ENCODE measurements at places on chromosomes 2 and 18.
A peak's percentile ranks its signal among the peaks of the same experiment; 100 is the strongest.

GRCh38 chr2:37802899-37803379 lies 122.1 kb upstream of the RMDN2 start:
- no peak for DNase-seq

- peak; percentile 13 for DNase-seq
Measured at GRCh38 chr2:159046966-159047365, 78.5 kb downstream of the TANC1 start.

- DNase-seq: no peak
Measured at GRCh38 chr2:120013597-120014223, 833 bp downstream of the EPB41L5 start.

DNA sequence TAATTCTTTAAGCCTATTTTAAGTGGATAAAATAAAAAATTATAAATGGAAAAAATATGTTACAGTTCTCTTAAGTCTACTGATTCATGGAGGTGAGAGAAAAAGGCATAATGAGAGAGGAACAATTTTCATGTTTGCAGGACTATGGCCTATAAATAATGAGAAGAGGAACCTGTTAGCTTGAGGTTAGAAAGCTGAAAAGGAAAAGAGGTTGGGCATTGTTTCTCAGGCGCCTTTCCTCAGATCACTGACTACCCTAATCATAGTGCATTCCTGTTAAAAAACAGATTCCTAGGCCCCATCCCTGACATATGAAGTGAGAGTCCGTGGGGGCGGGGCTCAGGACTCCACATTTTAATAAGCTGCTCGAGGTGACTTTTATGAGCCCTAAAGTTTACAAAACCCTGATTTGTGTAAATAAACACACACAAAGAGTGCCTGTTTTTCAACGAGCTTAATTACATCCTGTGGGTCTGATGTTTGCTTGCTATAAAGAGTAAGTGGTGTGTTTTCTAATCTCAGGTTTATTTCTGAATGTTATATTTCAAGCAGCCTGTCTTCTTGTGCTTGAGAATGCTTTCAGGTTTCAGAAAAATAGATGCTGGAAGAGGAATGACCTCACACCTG lies 335.5 kb downstream of the CLIP4 start:
- no peak for DNase-seq

DNA sequence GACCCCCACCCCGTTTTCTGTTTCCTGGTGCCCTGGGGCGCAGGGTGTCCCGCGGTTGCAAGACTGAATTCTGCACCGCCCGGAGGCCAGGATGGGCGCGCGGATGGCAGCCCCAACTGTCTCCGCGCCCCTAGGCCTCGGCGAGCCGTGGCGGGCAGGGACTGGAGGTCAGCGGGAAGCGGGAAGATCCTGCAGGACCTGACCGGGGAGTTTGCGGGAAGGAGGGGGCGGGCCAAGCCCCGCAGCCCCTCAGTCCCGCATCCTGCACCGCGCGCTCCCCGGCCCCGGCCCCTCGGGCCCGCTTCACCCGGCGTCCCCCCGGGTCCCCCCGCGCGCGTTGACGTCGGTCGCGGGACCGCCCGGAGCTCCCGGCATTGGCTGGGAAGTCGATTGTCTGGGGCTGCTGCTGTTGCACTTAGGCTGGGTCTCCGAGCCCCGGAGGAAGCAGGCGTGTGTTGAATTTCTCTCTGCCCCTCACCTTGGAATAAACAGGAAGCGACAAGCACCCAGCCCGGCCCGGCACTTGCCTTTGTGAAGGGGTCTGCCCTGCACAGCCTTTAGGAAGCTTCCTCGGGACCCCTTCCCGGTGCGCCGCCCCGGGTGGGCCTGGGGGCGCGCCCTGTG lies at the start of gene LDLRAD4:
LDLRAD4 (plus strand) TSS at position 393 of the 624 bp plus-strand sequence.
- DNase-seq: no peak

- peak; percentile 99 for DNase-seq
Measured at GRCh38 chr2:203802342-203803052, 65.1 kb upstream of the CTLA4 start.

DNA sequence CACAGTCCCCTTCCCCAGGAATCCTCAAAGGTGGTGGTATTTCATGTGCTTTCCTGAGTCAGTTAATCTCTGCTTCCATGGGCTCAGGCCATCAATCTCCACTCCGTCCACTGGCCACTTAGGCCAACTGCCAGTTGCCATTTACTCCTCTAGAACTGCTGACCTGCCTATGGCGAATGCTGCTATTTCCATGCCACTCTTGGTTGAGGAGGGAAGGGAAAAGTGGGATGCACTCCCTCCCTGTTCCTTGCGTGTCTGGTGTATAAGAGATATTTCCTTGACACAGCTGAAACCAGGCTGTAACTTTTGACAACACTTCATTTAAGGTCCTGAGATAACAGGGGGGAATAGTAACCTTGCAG lies 261.5 kb downstream of the MREG start:
- no peak for DNase-seq

GRCh38 chr2:238573916-238574315 lies 147.2 kb downstream of the ASB1 start:
- no peak for DNase-seq

GRCh38 chr2:191604154-191604553 lies 73.8 kb upstream of the NABP1 start:
- DNase-seq: no peak

DNA sequence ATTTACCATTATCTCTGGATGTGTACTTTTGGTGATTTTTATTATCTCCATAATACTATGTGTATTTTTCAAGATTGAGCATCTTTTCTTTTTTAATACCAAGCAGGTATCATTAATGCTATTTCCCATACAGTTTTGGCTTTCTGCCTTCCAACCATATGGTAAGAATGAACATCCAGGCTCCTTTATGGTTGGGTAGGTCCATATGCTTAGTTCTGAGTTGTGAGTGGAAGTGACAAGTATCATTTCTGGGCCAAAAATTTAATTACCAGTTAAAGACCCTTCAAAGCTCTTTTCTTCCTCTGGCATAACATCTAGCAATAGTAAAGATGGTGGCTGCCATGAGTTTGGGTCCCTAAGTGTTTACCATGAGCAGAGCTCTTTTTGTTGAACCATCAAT lies 4.3 kb upstream of the RBM43 start:
- no peak for DNase-seq

- DNase-seq: no peak
Measured at GRCh38 chr18:40102903-40103302, 1852.1 kb upstream of the PIK3C3 start.

DNA sequence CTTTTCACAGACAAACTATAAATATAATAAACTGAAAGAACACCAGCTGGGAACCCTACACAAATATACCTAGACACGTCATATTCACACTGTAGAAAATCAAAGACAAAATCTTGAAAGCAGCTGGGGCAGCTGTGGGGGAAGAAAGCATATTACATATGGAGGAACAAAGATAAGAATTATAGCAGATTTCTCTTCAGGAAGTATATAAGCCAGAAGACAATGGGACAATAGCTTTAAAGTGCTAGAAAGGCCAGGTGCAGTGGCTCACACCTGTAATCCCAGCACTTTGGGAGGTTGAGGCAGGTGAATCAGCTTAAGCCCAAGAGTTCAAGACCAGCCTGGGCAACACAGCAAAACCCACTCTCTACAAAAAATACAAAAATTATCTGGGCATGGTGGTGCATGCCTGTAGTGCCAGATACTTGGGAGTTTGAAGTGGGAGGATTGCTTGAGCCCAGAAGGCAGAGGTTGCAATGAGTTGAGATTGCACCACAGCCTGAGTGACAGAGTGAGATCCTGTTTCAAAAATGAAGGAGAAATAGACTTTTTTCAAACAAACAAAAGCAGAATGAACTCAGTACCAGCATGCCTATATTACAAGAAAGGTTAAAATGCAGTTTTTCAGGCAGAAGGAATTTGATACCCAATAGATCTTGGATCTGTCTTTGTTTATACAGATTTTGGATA lies 26.8 kb upstream of the ERCC3 start:
- peak; percentile 57 for DNase-seq

DNA sequence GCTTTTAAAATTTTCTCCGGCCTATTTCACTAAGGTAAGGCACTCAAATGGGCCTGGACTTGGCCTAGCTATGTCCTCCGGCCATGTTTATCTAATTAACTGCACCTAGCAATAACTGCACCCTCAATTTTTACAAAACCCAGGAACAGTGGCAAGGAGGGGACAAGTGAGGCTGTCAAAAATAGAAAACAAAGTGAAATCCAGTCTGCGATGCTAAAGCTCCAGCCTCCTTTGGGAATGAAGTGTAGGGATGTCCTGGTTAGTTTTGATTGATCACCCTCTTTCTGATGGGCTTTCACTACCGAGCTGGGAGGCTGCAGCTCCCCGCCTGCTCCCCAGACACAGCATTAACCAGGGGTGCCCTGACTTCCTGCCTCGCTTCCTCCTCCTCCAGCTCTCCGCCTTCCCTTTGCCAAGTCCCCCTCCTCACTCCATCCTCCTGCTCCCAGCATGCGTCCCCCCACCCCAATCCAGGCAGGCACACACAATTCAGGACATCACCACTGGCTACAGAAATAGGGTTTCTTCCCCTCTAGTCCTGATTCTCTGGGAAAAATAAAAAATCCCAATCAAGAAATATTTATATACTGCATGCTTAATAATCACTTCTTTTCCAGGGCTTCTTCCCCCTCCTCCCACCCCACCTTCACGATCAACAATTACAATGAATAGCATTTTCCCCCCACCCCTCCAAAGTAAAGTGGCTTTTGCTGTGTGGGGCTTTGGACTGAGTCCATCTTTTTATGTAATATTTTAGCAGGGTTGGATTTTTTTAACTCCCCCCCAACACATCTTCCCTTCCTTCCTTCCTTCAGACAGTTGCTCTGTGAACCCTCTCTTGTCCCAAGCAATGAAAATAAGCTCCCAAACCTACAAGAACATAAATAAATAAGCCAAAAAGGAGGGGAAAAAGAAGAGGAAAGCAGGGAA lies 3.3 kb upstream of the POU3F3 start:
- no peak for DNase-seq

DNA sequence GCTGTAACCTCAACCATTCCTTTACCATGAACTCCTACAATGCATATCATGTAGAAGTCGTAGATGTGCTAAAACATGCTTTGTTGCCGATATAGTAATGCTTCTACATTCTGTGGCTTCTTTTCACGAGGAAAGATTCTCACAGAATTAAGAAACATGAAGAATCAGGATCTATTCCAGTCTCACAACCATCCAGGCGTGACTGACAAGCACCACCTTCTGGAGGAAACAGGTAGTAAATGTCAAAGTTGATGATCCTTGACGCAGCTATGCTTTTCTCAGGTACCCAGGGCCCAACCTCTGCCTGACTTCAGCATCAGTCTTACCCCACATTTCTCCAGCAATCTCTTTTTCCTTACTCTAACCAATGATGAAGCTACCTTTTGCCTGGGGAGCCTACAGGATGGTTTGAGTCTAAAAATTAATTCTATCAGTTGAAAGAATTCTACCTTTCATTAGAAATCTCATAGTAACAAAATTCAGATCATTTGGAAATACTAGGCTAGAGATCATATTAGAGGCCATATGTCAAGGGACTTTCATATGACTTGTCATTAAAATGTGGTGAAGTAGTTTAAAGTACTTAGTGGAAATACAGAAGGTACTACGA lies 123.3 kb upstream of the RND3 start:
- DNase-seq: no peak

- DNase-seq: no peak
Measured at GRCh38 chr18:35511833-35512232, 14.1 kb upstream of the INO80C start.

DNA sequence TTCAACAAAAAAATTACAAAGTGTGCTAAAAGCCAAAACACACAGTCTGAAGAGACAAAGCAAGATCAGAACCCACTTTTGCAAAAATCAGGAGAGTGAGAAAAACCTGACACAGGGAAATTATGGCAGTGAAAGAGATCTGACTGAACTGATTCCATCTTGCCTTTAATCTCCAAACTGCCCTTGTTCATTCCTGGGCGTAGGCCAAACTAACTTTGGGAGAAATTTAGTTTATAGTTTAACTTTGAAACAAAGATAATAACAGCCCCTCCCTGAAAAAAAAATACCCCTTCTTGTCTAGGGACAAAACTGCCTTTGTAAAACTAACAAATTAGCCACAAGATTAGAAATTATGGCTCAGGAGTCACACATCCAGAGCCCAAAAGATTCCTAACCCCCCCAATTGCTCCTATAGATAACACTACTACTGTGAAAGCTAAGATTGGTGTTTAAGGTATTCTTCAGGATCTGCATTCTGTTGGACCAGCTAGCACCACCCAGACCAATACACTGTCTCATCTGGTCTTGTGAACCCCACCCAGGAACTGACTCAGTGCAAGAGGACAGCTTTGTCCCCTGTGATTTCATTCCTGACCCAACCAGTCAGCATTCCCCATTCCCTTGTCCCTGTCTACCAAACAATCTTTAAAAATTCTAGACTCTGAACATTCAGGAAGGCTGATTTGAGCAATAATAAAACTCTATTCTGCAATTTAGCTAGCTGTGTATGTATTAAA lies 226.1 kb upstream of the SH3BP4 start:
- no peak for DNase-seq

- DNase-seq: no peak
Measured at GRCh38 chr18:34694591-34695165, 15.4 kb upstream of the DTNA start.

DNA sequence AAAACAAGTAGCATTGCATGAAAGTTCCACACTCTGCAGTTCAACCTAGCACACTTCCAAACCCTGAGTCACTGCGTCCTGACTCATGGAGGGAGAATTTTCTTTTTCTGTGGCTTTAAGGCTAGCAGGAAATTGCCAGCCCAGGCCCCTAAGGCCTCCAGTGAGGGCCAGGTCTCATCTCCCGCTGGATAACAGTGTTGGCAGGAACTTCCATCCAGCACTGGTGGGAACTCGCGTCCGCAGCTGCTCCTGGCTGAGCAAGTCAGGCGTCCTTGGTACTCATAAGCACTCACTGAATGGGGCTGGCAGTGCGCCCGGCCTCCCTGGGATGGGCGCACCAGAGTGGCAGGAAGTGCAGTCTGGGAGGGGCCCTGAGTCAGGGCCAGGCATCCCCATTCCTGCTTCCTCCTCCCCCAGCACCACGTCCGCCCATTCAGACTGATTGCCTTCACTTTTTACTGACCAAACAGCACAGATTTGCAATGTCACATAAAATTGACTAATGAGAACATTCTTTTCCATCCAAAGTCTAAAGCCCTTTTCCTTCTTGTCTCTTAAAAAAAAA lies 14.3 kb downstream of the MALL start:
- peak; percentile 51 for DNase-seq

DNA sequence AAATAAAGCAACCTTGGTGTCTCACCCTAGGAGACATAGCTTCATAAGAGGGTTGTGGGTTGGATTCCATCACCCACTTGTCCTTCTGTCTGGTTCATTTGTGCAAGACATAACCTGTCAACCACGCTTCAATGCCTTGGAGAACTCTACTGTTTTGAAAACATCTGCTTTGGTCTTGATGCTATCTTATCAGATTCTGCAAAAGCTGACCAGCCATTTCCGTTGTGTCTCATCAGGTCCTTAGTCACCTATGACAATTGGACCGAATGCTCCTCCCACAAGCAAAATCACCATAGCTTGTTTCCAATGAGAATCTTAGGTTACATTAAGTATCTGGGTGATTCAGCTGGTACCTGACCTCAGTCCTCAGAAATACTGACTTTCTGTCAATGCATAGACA lies 35.4 kb downstream of the STAT4 start:
- no peak for DNase-seq

DNA sequence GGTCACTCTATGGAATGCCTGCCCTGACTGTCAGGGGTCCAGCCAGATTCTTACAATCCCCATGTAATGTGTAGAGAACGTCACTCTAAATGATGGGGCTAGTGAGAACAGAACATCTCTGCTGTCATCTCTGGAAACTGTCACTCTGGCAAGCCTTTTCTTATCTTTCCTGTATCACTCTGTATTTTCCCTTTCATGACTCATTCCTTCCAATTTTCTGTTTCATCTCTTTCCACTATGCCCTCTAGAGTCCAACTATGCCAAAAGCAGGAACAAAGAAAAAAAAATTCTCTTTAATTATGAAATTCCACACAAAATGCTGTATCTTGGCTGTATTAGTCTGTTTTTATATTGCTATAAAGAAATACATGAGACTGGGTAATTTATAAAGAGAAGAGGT lies 608.8 kb downstream of the ADCYAP1 start:
- no peak for DNase-seq
